ENCODE measurements at places on chromosomes 16 and 17. TPM values are rescaled to one million over a fixed set of nuclear protein-coding genes. Genes with fewer than 3 reads are reported as not detected.

Gene SYT17
- under 0.01 TPM for total RNA-seq

Gene SLFN11
- total RNA-seq, result 54.3 TPM

Gene KRTAP4-3
- not detected for total RNA-seq

Gene CYLD
- 37.1 TPM for total RNA-seq

Gene TBX4
- 0.14 TPM for total RNA-seq

Gene NOS2
- under 0.01 TPM for total RNA-seq

Gene TBX6
- total RNA-seq, result 0.09 TPM

Gene ABCA9
- total RNA-seq, result 10.0 TPM

Gene NHERF2
- total RNA-seq, result 28.1 TPM

Gene GNGT2
- 0.28 TPM for total RNA-seq

Gene CTRL
- total RNA-seq, result 0.74 TPM

Gene CBX2
- 0.28 TPM for total RNA-seq

Gene ENPP7
- not detected for total RNA-seq

Gene MARCHF10
- not detected for total RNA-seq

Gene DBNDD1
- 0.65 TPM for total RNA-seq

Gene ARL5C
- total RNA-seq, result not detected

Gene CD300H
- not detected for total RNA-seq

Gene CUEDC1
- 12.1 TPM for total RNA-seq

Gene TEX14
- under 0.01 TPM for total RNA-seq

Gene TNP2
- not detected for total RNA-seq

Gene FNDC8
- not detected for total RNA-seq

Gene ST6GALNAC2
- 1.0 TPM for total RNA-seq

Gene CA10
- not detected for total RNA-seq

Gene TERB1
- 0.09 TPM for total RNA-seq

Gene KCNJ2
- total RNA-seq, result 16.1 TPM

Gene ZDHHC1
- 5.3 TPM for total RNA-seq

Gene CLDN9
- not detected for total RNA-seq
